ENCODE measurements at places on chromosomes 11 and 22.

GRCh38 chr22:49502126-49502826, 325.4 kb downstream of the BRD1 start:
- no peak for DNase-seq

DNA sequence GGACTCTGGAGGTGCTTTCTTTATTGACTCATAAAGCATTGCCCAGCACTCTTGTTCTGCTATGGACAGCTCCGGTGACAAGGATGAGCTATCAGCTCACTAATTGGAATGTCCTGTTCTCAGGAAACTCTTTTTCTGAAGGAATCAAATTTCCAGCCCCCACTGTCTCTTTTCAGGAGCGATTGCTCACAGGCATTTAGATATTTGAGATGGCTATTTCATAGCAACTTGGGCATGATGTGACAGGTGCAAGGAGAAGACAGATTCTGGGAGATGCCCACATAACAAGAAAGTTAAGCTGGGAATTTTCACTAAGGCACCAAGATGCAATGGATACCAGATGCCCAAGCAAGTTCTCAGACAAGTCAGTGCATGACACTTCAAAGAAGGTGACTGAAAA, 123.4 kb upstream of the CSNK2A3 start:
- no peak for DNase-seq

GRCh38 chr11:122521626-122522025, 133.9 kb upstream of the UBASH3B start:
- no peak for DNase-seq

DNA sequence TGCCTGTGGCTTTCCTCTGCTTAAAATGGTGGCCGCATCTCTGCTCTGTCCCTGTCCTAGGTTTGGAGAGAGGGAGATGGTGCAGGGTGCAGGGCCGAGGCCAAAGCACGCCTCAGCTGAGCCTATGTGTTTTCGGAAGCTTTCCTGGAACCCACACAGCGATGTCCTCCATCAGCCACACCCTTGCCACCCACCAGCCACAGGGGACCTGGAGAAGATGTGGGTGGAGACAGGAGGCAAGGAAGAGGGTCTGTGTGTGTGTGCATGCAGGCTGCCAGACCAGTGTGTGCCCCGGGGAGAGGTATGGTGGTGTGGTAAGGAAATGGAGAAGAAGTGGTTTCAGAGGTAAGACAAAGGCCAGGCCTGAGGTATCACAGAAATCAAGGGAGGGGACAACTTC, 155.7 kb downstream of the TBC1D22A start:
- DNase-seq: no peak

DNA sequence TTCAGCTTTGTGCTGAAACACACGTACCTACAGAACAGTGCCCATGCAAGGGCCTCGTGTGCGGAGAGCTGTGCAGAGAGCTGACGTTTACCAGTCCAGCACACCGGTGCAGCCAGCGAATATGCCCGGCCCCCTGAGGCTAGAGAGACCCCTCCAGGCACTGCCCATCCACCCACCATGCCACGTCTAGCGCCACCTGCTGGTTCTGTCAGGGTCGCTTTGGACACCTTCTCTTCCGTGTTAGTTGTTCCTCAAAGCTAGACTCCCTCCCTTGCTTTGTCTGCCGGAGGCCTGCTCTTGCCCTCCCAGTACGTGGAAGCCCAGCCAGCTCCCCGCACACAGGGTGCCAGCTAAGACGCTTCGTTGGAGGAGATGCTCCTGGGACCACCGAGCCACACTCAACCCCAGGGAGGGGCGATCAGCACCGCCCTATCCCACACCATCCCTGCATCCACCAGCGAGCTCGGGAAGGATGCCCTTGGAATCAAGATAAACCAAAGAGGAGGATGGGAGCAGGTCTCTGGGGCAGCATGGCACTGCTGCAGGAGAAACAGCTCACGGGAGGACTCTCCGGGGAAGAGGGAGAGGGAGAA, 43.4 kb downstream of the CPT1A start:
- no peak for DNase-seq

DNA sequence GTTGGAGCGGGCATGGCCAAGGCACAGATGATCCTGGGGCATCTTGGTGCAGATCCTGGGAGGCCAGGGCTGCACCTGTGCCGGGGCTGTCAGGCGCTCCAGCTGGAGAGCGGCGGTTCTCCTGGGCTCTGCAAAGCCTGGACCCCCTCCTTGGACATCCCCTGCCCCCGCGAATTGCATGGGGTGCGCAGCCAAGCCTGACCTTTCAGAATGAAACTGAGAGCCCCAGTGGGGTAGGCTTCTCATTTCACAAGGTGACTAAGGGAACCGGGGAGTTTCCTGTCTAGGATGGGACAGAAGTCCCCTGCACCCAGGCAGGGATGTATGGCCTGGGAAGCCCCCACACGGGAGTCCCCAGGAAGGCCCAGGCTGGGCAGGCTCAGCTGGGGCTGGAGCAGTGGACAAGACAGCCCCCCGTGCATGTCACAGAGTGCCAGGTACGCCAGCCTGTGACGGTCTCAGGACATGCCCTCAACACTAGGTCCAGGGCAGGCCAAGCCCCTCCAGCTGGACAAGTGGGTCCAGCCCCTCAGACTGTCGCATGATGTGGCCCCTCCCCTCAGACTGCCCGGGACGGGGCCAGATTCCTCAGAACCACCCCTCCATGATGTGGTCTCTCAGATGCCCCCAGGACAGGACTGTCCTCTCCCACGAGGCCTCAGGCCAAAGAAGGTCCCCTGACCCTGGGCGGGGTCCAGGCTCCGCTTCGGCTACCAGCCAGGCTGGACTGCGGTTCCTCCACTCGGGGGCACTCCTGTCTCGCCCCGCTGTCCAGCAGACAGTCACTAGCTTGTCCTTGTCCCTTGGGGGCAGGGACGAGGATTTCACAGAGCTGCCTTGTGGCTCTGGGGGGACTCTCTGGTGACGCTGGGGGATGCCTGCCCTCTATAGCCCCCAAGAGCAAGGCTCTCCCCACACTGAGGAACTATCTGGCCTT, 2.3 kb downstream of the LSP1 start:
- DNase-seq: no peak

DNA sequence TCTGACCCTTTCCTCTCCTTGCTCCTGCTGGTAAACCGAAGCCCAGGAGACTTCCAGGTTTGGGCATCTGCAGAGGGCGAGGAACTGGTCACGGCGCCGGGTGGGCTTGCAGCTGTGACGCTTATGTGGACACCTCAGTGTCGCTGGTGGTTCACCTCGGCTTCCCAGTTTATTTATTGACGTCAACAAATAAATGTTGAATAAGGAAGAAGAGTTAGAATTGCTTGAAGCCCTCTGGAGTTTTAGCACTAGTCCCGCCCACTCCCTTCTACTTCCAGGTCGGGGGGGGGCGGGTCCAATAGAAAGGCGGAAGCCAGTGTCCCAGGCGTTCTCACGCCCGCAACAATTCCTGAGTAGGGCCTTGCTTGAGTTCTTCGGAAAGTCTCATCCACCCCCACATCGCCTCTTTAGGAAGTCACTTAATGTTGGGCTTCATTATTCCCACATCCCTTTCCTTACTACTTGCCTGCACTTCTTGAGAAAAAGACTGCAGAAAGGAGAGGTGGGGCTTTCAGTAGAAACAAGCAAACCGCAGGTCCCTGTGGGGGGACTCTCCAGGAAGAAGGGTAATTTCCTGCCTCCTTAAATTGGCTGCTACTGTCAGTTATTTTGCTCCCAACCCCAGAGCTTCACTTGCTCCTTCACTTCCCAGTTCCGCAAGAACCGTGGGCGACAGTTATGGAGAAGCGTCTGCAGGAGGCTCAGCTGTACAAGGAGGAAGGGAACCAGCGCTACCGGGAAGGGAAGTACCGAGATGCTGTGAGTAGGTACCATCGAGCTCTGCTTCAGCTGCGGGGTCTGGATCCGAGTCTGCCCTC, at the start of gene TTC9C:
Gene TTC9C, plus strand, starts transcription at position 316 of the 818 bp plus-strand sequence. Its CDS starts 363 bp downstream, at position 679.
- DNase-seq: peak; percentile 82

DNA sequence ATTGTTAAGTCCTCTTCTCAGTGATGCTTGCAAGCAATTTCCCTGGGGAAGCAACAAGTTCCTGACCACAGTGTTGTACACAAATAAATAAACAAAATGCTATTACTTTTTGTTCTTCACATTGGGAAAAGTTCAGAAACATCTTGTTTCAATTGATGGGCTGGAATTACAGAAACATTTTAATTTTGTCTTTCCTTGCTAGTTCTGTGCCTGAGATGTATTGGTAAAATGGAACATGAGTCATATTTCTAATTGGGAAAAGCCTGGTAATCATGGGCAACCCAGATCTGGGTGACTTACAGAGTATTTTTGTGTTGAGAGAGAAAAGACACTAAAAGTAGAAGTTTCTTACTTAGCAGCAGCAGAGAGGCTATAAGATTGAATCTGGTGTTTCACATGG, 576 bp upstream of the BLID start:
- DNase-seq: no peak

DNA sequence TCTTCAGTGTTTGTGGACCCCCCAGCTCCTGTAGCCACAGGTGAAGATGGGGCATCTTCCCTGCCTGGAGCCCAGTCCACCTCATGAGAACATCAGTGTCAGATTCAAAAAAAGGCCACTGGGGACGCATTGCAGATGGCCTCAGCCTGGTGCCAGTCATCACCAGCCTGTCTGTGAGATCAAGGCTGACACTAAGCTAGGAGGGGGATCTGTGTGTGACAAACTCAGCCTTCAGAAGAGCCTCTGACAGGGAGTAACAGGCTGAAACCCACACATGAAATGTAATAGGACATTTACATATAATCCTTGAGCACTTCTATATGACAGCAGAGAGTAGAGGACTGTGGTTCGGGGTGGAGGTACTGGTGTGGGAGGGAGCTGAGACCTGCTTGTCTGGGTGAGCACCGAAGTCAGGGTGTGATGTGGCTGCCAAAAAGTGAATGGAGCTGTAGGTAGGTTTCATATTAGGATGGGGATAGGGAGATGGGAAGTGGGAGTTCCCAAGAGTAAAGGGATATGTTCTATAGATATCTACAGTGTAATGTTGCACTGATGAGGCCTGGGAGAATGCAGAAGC, 20.5 kb upstream of the CCDC134 start:
- DNase-seq: no peak

DNA sequence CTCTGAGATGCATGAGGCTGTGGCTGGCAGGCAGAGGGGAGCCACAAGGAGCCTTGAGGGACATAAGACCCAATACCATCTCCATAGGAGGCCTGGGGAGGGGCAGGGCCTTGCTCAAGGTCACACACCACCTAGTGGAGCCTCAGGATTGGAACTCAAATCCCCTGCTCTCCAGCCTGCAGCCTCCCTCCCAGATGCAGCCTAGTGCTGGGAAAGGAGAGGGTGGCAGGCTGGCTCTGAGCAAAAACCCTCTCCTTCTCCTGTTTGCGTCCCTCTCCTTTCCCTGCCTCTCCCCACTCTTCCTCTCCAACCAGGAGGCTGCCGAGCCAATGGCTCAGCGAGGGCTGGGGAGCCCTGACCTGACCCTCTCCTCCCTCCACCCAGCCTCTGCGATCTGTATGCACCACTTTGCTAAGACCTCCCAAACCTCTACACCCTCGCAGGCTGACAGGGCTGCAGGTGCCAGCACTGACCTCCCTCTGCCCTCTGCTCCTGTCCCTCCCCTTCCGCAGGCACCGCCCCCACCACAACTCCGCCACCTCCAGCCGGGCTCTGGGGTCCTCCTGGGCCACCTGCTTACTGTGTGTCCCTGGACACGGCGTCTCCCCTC, 14.7 kb downstream of the IGLL1 start:
- no peak for DNase-seq

- DNase-seq: no peak
Observed at GRCh38 chr11:117121176-117121575, 22.9 kb upstream of the PAFAH1B2 start.

DNA sequence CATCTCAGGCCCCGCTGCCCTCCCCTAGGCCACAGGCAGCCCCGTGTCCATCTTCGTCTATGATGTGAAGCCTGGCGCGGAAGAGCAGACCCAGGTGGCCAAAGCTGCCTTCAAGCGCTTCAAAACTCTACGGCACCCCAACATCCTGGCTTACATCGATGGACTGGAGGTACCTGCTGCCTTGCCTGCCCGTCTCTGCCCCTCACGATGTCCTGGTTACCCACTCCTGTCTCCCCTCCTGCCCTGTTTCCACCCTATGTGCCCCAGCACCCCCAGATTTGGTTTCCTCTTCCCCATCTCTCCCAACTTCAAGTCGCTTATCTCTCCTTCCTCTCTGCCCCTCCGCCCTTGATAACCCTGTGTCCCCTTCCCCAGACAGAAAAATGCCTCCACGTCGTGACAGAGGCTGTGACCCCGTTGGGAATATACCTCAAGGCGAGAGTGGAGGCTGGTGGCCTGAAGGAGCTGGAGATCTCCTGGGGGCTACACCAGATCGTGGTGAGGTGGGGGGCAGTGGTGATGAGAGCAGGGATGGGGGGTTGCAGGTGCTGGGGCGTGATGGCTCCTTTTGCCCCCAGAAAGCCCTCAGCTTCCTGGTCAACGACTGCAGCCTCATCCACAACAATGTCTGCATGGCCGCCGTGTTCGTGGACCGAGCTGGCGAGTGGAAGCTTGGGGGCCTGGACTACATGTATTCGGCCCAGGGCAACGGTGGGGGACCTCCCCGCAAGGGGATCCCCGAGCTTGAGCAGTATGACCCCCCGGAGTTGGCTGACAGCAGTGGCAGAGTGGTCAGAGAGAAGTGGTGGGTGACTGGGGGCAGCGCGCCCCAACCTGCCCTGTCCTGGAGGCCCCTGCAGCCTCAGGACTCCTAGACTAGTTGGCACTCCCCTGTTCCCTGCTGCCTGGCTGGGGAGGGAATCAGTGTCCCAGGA, 930 bp downstream of the SCYL1 start:
- no peak for DNase-seq

DNA sequence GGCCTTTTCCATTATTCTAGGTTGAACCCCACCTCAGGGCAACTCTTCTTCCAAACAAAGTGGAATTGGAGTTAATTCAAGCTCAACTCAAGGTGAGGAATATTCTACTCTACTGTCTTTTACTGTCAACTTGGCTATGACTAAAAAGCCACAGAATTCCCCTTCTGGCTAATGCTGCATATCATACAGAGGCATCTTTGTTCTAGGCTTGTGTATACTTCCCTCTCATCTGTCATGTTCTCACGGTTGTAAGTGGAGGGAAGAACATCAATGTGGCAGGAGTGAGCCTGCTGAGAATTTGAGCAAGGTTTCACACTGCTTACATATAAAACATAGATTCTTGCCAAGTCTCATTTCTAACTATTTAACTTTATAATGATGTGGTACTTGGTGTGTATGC, 921.4 kb upstream of the CNTN5 start:
- no peak for DNase-seq

GRCh38 chr22:49185312-49185969, 642.2 kb downstream of the BRD1 start:
- DNase-seq: no peak

All from C1 segment of cervical spinal cord (tissue), 14 donors.